CD8-positive, alpha-beta memory T cell (primary cell): ENCODE measurements at places on chromosomes 6 and 20.

- no peak for DNase-seq
Observed at GRCh38 chr20:56362833-56363413, 4.1 kb downstream of the FAM210B start.

GRCh38 chr20:32193996-32194395, 13.5 kb downstream of the PLAGL2 start:
- DNase-seq = no peak

GRCh38 chr20:18926965-18927364, 113.4 kb downstream of the SCP2D1 start:
- DNase-seq = no peak

- peak; percentile 45 for DNase-seq
Observed at GRCh38 chr6:36546308-36546919, 865 bp downstream of the STK38 start.

- no peak for DNase-seq
Observed at GRCh38 chr6:112571488-112572270, 224.5 kb downstream of the RFPL4B start.

GRCh38 chr6:10759884-10760329, 12.3 kb downstream of the TMEM14B start:
- DNase-seq = no peak

GRCh38 chr6:13360671-13361540, 32.6 kb upstream of the TBC1D7 start:
- no peak for DNase-seq

DNA sequence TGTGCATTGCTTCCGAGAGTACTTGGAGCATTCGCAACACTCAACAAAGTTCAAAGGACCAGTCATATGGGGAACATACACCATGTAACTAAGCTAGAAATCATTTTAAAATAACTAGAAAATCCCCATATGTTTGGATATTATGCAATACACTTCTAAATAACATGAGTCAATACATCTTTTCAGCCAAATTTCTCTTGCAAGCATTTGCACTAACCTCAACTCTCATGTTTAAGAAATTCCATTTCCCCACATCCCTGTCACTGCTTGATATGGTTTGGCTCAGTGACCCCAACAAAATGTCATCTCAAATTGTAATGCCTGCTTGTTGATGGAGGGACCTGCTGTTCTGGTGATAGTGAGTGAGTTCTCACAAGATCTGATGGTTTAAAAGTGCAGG, 85.7 kb upstream of the CST7 start:
- DNase-seq = no peak

DNA sequence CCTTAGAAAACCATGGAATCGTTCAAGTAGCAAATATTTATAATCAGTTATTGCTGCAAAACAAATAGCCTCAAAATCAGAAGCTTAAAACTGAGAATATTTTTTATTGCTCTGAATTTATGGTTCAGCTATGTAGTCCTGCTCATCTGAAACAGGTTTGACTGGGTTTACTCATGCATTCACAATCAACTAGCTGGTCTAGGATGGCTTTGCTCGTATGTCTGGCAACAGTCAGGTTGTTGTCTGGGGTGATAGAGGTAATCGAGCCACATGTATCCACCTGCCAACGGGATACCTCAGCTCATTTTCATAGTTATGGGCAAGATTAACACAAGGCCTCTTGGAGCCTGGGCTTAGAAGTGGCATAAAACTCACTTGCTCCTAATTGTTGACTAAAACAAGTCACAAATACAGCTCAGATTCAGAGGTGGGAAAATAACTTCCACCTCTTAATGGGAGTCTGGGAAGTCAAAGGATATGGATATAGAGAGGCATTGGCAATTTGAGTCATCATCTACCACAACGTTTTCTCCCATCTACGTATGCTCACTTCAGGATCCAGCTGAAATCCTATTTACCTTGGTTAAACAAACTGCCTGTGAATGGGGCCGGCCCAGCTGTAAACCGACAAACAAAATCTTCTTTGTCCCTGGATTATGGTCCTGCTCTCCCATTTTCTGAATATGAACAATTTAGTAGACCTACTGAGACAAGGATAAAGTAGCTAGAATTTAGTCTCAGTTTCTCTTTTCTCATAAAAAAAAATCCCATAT, 54.5 kb upstream of the TENT5A start:
- no peak for DNase-seq

DNA sequence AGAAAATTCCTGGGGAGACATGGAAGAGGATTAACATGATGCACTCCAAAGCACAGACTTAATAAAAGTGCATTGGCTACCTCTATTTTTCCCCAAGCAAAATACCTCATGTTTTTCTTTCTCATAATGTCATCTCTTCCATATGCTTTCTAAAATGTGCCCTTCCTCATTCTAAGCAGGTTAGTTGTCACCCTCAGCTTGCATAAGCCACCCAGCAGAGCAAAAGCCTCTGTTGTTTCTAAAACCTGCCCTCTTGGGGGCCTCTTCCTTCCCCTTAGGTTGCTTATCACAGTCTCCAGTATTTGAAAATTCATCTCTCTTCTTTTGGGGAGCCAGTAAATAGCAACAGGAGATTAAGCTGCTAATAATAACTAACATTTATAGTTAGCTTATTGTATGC, 183.6 kb upstream of the FLRT3 start:
- DNase-seq = no peak

- DNase-seq = no peak
Observed at GRCh38 chr6:162177746-162178145, 549.8 kb downstream of the PRKN start.

- no peak for DNase-seq
Observed at GRCh38 chr6:159125951-159126352, 43.2 kb upstream of the FNDC1 start.

DNA sequence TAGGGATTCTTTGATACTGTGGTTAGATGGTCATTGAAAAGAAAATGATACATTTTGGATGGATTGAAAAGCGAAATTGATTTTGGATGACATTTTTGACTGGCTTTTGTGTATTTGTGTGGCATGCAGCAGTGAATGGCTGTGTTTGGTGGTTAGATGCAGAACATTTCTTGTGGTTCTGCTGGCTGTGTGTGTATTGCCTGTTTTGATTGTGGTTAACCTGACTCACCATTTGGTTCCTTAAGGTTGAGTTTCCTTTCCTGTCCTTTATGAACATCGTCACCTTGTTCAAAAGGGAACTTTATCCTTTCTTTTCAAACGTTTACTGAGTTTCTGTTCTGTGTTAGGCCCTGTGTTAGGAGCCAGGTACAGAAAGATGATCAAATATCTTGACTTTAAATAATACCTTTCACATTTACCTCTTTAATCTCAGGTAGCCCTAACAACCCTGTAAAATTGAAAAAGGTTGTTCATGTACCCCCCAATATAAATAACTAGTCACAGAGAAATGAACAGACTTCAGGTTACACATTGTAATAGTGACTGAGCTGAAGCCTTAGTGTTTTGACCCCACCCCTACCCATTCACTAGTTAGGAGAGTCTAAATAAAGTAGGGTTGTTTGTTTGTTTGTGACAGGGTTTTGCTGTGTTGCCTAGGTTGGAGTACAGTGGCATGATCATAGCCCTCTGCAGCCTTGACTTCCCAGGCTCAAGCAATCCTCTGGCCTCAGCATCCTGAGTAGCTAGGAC, 23.8 kb downstream of the ANKS1A start:
- peak; percentile 59 for DNase-seq

GRCh38 chr6:36858407-36858981, 16.1 kb downstream of the PPIL1 start:
- DNase-seq = no peak

- peak; percentile 28 for DNase-seq
Observed at GRCh38 chr6:32785781-32786533, 22.6 kb upstream of the HLA-DQB2 start.

- no peak for DNase-seq
Observed at GRCh38 chr6:133957780-133958242, 4.8 kb downstream of the TBPL1 start.

DNA sequence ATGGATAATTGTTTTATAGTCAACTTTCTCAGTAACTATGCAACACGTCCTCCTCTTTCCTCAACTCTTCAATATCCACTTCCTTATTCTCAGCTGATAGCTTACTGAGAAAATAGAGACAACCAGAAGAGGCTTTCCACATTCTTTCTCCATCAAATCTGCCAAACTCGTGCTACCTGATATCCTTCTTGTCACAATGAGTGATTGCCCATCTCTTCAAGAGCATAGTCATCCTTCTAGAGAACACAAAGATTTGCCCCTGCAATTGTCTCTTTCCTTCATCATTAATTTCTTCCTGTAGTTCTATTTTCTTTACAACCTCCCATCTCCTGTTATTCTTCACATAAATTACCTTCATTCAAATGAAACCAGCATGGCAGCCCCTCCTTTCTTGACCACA, 75.9 kb upstream of the RGS17 start:
- no peak for DNase-seq

GRCh38 chr6:138572167-138572875, 73.0 kb upstream of the NHSL1 start:
- no peak for DNase-seq

GRCh38 chr20:25037288-25038102, 20.4 kb downstream of the ACSS1 start:
- no peak for DNase-seq

DNA sequence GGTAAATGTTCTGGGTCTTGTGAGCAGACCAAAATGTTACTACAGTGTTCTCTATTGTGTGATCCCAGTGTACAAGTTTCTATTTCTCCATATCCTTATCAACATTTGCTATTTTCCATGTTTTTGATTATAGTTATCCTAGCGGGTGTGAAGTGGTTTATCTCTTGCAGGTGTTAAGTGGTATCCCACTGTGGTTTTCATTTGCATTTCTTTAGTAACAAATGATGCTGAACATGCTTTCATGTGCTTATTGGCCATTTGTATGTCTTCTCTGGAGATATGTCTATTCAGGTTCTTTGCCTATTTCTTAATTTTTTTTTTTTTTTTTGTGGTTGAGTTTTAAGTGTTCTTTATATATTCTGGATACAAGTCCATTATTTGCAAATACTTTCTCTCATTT, 35.5 kb downstream of the NSFL1C start:
- DNase-seq = no peak

DNA sequence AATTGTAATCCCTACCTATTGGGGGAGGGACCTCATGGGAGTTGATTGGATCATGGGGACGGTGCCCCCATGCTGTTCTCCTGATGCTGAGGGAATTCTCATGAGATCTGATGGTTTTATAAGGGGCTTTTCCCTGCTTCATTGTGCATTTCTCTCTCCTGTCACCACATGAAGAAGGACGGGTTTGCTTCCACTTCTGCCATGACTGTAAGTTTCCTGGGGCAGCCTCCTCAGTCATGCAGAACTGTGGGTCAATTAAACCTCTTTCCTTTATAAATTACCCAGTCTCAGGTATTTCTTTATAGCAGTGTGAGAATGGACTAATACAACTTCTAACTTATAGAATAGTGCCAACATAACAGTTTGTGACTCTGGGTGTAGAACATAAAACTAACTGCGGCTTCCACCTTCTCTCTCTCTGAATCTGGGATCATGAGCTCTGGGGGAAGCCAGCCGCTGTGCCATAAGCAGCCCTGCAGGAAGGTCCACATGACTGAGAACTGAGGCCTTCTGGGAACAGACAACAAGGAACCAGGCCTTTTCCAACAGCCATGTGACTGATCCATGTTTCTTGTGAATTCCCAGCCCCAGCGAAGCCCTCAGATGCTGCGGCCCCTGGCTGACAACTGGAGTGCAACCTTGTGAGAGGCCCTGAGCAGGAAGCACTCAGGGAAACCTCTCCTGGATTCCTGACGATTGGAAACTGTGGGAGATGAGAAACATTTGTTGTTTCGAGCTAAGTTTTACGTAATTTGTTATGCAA, 3.4 kb upstream of the HLA-A start:
- no peak for DNase-seq

DNA sequence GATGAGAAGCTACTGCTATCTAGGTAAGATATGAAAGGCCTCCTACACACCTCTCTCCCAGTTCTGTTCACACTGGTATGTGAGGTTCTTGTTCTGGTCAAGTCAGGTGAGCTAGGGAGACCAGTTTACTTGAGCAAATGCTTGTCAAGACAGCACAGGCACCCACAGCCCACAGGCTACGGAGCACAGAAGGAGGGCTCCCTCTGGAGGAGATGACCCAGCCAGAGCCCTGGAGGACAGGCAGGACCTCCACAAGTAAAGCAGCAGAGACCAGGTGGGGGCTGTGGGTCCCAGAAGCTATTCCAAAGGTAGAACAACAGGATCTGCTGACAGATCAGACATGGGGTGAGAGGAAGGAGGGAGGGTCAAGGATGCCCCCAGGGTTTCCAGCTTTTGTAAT, 13.2 kb downstream of the MMP24OS start:
- DNase-seq = no peak

- DNase-seq = no peak
Observed at GRCh38 chr6:68559070-68559469, 76.0 kb upstream of the ADGRB3 start.
